ENCODE measurements at places on chromosomes 4 and X.

DNA sequence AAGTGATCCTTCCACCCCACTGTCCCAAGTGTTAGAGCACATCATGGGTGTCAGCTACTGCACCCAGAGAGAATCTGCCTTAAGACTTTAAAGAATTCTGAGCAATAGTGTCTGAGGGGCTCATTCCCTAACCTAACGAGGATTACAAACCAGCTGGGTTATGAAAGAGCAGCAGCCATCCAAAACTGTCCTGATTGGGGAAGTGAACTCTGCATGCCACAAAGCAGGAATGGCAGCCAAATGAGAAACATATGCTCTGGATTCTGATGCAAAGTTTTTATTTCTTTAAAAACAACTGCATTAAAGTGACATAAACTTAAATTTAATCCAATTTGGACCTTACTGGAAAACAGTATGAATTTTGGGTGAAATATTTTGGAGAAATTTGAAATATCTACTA is 103.2 kb downstream of the ANXA3 start:
- no peak for DNase-seq

GRCh38 chr4:45094684-45095083 is 368.3 kb upstream of the GNPDA2 start:
- DNase-seq: no peak

GRCh38 chrX:24025741-24026403 is 1.1 kb downstream of the KLHL15 start:
- DNase-seq: no peak

- DNase-seq: no peak
These were observed 332.7 kb downstream of the PABPC4L start for GRCh38 chr4:133868856-133869255.

GRCh38 chr4:105164548-105164947 is 17.9 kb downstream of the TET2 start:
- no peak for DNase-seq

DNA sequence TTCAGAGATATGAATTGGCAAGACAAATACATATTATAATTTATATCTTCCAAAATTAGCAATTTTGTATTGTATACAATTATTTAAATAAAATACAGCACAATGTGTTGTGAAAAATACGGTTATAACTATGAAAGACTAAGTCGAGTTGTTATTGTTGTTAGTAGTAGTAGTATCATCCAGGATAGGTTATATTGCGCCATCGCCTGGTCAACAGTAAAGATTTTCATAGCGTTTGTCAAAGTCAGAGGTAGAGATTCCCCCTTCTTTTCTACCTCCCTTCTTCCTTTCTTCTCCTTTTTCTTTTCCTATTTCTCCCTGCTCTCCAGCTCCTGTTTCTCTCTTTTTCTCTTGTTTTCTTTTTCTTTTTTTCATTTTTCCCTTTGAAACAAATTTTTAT is 499.1 kb upstream of the EPHA5 start:
- no peak for DNase-seq

GRCh38 chrX:120293015-120293414 is 18.2 kb downstream of the TMEM255A start:
- DNase-seq: no peak

DNA sequence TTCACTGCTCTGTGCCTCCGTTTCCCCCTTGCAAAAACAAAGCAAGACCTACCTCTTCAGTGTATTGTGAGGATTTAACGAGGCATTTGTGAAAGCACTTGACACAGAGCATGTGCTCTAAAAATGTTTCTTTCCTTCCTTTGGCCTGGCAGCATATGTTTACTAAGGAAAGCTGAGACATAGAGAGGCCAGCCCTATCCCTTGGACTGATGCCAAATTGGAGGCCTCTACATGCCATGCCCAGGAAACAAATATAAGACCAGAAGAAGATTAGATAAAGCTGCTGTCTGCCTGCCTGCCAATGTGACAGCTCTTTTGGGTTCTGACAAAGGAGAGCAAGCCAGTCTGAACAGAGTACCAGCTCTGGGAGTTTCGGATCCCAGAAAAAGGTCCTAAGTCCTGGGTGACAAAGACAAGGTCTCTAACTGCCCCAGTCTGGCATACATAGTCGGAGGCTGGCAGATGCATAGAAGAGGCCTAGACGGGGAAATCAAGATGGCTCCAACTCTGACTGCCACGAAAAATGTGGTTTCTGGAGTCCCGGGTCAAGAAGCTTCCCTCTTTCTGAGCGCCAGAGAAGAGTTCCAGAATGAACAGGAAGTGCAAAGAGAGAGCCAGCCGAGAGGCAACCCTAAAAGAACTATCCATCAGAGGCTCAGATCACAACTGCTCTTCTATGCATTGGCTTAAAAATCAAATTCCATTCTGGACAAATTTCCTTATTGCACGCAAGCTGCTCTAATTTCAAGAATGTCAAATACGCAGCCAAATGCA is 25.8 kb downstream of the OTUD6A start:
- DNase-seq: no peak

DNA sequence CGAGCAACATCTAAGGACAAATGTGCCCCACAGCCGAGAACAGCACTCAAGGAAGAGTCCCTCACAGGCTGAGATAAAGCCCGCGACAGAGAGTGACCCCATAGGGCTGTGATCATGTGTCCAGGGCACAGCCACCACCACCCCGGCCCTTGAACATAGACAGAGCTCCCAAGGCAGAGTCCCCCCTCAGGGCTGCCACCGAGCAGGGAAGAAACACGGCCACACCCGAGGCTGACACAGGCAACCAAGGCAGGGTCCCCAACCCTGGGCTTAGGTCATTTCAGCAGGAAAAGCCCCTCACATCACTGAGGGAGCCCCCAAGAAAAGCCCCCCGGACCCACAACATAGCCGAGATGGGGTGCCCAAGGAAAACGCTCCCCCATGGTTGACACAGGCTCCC is 463 bp downstream of the CT45A10 start:
- no peak for DNase-seq

GRCh38 chr4:8705161-8706145 is 112.9 kb downstream of the CPZ start:
- DNase-seq: no peak

GRCh38 chr4:153523164-153523796 is 57.1 kb downstream of the TMEM131L start:
- DNase-seq: no peak

DNA sequence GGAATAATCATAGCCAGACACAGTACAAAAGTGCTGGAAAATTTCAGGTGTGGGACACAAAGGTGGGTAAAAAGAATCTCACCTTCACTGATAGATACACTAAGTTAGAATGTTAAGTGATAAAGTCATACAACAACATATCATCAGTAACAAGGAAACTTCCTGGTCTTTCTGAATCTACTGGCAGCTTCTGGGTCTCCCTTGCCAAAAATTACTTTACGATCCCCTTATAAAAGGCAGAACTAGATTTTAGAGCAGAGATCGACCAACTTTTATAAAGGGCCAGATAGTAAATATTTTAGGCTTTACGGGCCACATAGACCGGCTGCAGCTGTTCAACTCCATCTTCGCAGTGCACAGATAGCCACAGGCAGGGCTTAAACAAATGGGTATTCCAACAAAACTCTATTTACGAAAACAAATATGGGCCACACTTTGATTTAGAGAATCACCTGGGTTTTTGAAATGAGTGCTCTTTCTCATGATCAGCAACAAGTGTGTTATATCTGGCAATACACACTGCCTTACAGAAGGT is 159.9 kb downstream of the AASDH start:
- no peak for DNase-seq

DNA sequence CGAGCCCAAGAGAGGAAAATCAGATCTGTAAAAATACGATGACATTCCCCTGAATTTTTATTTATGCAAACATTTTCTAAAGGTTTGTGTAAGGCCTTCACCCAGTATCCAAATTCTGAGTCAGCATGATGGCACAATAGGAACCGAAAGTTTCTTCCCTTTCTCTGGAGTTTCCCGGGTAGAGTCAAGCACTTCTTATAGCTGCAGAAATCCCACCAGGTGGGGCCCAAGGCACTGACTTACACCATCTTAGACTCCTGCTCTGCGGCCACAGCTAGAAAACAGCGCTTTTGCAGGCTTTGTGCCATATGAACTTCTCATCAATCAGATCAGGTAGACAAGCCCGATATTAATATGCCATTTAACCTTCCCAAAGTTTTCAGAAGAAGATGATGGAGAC is 13.4 kb downstream of the LEF1 start:
- peak; percentile 13 for DNase-seq

DNA sequence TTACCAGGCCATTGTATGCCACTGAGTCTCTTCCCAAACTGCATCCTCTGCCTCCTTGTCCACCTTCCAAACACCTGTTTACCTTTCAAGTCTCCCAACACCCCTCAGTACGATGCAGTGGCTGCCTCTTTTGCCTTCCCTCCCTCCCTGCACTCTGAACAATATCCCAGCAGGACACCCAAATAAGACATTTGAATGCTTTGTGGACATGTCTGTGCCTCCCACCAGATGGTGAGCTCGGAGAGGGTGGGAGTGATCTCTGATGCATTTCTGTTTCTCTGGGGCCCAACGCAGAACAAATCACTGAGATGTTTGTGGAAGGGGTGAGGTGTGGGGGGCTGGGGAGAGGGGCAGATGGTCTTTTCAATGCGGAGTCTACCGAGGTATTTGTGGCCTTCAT is 33.4 kb downstream of the PJA1 start:
- DNase-seq: no peak

DNA sequence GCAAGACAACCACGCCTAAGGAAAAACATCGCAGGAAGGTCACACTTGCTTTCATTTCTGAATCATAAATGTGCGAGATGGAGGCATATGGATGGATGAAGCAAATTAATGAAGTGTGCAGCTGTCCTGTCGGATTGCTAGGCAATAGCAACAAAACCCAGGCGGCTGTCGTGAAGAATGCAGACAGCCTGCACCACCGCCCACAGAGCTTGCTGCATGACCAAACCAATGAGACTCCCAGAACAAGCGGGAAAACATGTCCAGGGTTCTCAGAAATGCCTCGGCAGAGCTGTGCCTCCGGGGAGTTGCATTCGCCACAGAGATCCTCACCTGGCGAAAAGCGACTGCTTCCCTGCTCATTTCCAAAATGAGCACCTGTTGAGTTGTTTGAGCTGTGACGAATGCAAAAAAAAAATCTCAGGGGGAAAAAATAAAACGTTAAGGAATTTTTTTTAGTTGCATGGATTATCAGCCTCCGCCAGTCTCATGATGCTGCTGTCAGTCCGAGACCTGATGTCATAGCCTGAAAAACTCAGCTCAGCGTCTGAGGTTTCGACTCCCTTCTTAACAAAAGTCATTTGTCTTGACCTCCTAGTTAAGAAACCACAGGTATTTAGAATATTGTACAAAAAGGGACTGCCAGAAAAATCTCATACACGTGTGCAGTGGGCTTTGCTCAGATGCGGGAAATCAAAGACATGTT is 155.5 kb upstream of the MXRA5 start:
- DNase-seq: no peak

DNA sequence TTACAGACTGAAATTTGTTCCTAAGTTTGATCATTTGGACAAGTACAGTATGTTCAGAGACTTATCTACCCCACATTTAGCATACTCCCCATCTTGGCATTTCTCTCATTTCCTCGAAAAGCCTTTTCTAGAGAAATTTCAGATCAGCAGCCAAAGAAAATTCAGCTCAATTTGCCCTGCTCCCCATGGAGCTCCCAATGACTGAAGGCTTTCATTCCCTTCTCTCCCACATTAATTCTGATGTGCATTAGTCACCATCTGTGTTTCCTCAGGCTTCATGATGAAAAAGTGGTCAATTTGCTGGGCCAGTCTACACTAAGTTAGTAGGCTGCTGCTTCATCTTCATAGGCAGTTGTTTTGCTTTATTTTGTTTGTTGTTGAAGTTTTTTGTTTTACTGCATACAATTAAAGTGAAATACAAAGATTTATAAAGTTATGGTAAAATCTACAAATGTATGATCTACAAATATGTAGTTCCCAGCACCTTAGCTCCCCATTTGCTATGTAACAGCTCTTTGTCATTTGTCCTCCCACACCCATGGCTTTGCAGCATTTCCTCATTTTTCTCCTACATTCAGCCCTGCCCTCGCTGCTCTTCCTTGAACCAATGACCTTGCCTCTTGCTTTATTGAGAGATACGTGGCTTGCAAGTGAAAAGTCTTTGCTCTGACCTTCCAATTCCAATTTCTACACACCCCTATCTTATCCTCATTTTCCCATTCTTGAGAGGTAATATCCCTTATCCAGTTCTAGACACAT is 193.9 kb downstream of the ANAPC10 start:
- no peak for DNase-seq

DNA sequence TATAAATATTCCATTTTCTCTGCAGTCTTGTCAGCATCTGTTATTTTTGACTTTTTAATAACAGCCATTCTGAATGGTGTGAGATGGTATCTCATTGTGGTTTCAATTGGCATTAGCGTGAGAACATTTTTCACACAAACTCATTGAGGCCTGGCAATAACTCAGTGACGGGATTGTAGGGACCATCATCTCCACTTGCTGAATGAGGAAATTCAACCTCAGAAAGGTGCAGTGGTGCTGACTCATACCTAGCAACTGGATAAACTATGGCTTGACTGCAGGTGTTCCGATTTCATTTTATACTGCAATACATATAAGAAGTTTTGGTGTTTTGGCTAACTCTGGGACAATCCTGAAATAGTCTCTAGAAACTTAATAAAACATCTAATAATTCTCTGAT is 88.3 kb upstream of the DDIT4L start:
- no peak for DNase-seq

GRCh38 chr4:114780205-114780604 is 181.6 kb downstream of the UGT8 start:
- DNase-seq: no peak

- no peak for DNase-seq
These were observed 354.7 kb upstream of the SLC7A11 start for GRCh38 chr4:138596896-138597295.

DNA sequence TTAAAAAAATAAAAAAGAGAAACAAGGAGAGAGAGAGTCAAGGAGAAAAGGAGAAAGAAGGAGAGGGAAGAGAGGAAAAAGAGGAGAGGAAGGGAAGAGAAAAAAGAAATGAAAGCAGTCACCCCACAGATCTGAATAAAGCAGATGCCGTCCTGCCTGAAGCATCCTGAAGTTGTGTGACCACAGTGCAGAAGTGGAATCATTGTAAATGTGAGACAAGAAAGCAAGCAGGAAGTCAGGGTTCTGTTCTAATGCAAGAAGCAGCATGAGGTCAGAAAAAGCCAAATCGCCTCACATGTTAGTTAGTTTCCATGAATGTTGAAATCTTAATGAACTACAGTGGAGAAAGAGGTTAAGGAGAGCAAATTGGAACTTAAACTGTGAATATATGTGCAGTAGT is 692.5 kb downstream of the CENPC start:
- DNase-seq: no peak
